ENCODE measurements at places on chromosomes 7 and 10.

DNA sequence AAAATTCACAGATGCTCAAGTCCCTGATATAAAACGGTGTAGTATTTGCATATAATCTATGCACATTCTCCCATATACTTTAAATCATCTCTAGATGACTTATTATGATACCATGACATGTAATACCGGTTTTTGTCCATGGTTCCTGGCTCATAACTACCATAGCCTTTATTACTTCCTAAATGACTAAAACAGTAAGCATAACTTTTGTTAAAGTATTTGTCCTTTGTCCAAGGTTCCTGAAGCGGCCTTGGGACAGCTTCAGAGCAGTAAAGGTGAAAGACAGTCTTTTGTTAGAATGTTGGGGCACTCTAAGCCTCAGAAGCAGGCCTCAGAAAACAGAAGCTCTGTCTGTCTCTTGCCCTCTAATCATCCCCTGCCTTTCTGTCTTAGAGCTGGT lies 4.0 kb downstream of the CRCP start:
- peak; percentile 54 for DNase-seq

- no peak for DNase-seq
Observed at GRCh38 chr7:51611937-51612336, 295.3 kb upstream of the COBL start.

DNA sequence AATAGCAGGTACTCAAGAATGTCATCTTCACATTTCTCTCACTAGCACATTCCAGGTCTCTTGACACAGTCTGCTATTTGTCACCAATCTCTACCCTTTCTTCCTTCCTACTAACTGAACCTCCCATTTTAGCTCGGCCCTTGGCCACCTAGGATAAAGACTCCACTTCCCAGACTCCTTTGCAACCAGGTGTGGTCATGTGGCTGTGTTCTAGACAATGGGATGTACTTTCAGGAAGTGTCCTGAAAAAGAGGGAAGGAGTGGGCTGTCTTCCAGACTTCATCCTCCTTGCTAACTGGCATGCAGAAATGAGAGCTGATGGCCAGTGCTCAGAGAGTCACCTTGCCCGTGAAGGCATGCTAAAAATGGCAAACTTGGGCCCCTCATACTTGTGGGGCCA lies 139.2 kb downstream of the AMPH start:
- no peak for DNase-seq

- DNase-seq, result no peak
Observed at GRCh38 chr7:3301831-3302618, 973 bp downstream of the SDK1 start.

DNA sequence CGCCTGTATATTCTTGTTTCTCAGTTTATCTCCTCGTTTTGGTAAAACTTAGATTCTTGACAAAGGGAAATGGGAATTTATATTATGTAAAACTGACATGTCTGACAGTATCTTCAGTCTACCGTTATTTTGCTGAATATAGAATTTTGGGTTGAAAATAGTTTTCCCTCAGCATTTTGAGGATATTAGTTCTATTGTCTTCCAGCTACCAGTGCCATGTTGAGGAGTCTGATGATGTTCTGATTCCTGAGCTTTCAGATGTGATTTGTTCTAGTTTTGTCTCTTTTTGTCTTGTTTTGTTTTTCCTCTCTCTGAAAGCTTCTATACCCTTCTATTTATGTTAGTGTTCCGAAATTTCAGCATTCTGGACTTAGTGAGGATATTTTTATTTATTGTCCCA lies 8.0 kb upstream of the PRKAR2B start:
- no peak for DNase-seq

DNA sequence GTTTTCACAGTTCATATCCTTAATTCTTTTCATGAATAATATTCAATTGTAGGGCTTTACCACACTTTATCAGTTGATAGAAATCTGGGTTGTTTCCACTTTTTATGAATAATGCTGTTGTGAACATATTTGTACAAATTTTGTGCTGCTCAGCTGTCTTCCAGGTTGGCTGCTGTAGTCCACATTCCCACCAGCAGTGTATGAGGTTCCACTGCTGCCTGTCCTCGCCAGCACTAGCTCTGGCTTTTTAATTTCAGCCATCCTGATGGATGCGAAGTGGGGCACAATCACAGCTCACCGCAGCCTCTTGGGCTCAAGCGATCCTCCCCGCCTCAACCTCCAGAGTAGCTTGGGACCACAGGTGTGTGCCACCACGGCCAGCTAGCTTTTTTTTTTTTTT lies 32.8 kb downstream of the NUDT5 start:
- DNase-seq, result no peak

DNA sequence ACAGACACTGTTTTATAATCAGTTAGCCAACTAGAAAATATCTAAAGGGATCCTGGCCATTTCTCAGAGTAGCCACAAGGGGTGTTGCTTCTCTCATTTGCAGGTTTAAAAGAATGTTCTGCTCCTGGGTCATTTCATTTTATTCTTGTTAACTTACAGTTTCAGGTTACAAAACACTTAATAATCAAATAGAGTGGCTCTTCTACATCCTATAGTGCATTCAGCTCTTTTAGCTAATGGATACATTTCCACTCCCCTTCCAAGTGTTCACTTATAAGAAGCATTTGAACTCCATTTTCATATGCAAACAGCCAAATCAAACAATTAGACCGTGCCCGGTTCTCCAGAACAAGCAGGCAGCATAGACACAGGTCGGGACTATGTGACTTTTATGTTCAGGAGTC lies 117.5 kb downstream of the TRIL start:
- DNase-seq, result no peak

DNA sequence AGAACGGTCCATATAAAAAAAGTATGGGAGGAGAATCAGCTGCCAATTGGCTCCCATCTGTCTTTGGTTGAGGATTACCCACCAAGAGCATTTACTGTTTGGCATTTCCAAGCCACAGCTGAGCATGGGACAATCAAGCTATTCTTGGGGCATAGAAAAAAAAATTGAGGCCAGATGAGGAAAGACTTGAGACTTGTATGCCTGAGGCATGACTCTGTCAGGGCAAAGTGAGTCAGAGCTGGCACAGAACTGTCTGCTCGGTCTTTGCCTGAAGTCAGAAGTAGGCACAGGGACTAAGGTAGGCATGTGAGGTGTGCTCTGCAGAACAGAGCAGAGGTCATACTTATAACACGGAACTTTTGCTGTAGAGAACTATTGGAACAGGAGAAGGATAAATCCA lies 126.5 kb upstream of the CHRM2 start:
- DNase-seq, result no peak

DNA sequence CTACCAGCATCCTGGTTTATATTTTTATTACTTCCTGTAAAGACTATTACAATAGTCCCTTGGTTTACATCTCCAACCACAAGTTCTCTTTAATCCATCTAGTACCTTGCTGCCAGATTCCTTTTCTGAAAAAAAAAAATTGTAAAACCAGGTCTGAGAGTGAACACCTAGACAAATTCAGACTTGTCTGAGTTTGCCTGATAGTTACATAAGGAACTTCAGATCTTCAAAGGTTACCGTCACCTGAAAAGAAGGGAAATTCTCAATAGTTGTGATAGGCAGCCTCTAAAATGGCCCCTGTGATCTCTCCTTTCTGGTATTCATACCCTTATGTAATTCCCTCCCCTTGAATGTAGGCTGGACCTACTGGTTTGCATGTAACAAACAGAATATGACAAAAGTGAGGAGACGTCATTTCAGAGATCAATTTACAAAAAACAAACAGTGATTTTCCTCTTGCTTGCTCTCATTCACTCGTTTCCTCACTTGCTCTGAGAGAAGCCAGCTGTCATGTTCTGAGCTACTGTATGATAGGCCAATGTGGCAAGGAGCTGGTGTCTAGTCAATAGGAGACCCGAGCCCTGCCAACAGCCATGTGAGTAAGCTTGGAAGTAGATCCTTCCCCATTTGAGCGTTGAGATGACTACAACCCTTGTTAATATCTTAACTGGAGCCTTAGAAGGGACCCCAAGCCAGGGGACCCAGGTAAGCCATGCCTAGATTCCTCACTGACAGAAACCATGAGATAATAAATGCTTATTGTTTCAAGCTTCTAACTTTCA lies 110.9 kb upstream of the LSM8 start:
- DNase-seq, result no peak

DNA sequence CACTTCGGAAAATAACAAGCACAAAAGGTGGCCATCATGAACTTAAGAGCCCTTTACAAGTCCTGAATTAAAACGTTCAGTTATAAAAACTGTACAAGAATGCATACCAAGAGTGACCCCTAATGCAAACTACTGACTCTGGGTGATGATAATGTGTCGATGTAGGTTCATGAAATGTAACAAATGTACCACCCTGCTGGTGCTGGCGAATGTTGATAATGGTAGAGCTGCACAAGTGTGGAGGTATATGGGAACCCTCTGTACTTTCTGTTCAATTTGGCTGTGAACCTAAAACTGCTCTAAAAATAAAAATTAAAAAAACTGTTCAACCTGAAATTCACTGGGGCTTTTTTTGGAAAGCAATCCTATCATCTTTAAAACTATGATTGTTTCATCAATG lies 3.3 kb downstream of the FAM133B start:
- no peak for DNase-seq

- DNase-seq, result no peak
Observed at GRCh38 chr10:28879875-28880682, 202.8 kb downstream of the BAMBI start.

GRCh38 chr7:112395411-112395810 lies 54.8 kb upstream of the IFRD1 start:
- no peak for DNase-seq

- DNase-seq, result no peak
Observed at GRCh38 chr7:151864081-151864480, 12.8 kb downstream of the PRKAG2 start.

DNA sequence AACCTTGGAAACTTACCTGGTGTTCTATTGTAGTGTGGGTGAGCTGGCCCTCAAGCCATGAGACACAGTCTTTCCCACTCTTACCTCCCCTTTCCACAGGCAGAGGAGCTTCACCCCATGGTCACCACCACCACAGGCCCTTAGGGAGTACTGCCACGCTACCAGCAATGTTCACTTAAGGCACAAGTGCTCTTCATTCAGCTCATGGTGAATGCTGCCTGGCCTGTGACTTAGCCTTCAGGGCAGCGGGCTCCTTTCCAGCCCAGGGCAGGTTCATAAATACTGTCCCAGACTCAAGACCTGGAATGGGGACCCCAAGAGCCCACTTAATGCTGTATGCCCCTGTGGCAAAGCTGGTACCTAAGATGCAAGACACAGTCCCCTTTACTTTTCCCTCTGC lies 109.4 kb downstream of the MYO3A start:
- no peak for DNase-seq

- no peak for DNase-seq
Observed at GRCh38 chr10:27536437-27536836, 32.3 kb downstream of the RAB18 start.

GRCh38 chr7:147279964-147280374 lies 1163.4 kb downstream of the CNTNAP2 start:
- DNase-seq, result no peak

- DNase-seq, result no peak
Observed at GRCh38 chr10:114684084-114684821, 26.2 kb upstream of the ABLIM1 start.

DNA sequence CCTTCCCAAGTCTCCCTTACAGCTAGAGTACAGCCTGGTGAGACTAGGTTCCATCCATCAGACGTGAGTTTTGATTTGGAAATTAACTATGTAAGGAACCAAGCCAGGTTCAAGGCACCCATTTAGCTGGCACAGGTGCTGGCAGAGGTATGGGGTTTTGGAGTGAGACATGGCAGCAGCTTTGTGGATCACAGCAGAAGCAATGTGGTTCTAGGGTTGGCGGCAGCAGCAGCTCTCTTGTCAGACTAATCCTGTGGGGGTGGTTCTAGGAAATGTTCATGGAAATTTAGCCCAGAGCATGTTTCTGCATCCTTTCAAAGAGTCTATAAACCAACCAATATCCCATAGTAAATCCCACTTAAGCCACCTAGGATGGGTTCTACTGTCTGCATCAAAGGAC lies 142.2 kb downstream of the DOCK4 start:
- DNase-seq, result no peak

GRCh38 chr7:429828-430180 lies 89.8 kb downstream of the PDGFA start:
- DNase-seq, result no peak

DNA sequence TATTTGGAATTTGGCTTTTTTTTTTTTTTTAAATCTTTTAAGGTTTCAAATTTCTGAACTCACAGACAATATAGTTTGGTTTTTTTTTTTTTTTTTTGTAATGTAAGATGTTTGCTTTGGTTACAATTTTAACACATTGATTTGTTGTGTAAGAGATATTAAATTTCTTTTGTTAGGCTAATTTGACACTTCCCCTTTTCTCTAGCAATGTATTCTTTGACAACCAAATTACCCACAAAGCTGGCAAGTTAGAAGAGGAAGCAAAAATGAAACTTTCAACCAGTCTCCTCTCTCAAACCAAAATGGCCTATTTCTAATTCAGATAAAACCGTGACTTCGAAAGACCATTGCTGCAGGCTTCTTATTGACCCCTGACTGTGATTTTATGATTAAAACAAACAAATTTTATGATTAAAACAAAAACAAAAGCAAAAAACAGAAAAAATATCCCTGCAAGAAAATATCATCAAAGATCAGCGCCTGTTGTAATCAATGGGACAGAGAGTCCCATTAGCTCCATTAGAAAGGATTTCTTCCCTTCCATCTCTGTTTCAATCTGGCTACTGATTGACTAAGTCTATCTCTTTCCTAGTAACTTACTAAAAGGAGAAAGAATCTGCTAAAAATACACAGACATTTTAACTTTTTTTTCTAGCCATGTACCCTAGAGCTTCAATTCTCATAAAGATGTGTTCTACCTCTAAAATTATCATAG lies 489.2 kb downstream of the MDFIC start:
- DNase-seq, result no peak

DNA sequence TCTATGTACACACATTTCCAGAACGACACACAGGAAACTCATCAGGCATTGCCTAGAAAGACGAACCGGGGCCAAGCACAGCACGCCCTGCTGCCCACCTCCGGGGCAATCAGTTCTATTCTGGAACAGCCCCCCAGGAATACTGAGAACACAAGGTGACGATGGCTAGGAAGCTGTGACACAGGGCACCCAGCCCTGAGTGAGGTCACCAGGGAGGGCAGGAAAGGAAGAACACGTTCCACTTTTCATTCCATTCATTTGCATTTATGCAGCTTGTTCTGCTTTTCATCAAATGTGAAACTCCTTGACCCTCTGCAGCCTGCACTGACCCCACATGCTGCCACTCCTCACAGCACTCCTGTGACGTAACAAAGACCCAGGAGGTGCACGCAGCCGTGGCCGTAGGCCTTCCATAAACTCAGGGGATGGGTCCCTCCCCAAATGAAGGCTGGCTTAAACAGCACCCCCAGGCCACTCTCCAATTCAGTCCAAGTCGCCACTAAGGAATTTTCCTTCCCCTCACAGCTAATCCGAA lies 28.9 kb downstream of the MAD1L1 start:
- no peak for DNase-seq
